ENCODE measurements at places on chromosomes 1 and 21.

DNA sequence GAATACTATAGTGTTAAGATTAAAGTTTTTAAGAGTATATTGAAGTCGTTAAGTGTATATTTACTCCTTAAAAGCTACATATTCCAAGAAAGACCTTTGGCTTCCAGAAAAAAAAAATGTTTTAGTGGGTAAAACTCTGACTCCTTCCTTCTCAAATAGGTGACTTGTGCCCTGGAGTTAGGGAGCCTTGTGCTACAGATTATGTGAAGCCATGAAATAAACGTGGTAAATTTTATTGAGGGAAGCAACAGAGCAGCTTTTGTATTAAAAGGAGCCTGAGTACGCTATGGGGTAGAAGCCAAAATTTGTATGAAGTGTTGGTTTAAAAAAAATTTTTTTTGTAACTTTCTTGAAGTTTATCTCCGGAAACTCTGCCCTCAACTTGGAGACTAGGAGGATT is 994 bp downstream of the RO60 start:
- peak; percentile 42 for DNase-seq

DNA sequence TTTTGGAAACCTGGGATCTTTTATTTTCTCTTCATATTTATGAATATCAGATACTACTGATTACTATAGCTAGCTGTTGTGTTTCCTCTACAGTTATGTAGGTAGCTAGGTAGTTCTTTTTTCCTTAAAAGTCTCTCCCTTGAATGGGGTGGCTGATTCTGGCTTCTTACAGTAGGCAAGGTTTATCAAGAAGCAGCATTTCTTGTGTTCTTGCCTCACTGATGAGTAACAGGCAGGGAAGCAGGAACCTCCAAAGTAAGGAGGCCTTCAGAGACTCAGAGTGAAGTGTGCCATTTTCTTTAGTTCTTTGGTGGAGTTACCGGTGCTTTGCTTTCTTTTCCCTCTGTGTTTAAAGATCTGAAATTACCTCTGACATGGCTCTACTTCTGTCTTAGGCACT is 56.0 kb downstream of the ZMYM4 start:
- peak; percentile 17 for DNase-seq

GRCh38 chr1:46812065-46812963 is 13.5 kb downstream of the CYP4B1 start:
- DNase-seq: no peak

GRCh38 chr1:175853681-175854080 is 110.3 kb upstream of the TNR start:
- no peak for DNase-seq

GRCh38 chr1:154751690-154752089 is 118.4 kb downstream of the KCNN3 start:
- peak; percentile 48 for DNase-seq

- DNase-seq: no peak
These were observed 370.1 kb upstream of the NR5A2 start for GRCh38 chr1:199657449-199657848.

- DNase-seq: no peak
These were observed 5.6 kb upstream of the DSCAM start for GRCh38 chr21:40852563-40852962.

DNA sequence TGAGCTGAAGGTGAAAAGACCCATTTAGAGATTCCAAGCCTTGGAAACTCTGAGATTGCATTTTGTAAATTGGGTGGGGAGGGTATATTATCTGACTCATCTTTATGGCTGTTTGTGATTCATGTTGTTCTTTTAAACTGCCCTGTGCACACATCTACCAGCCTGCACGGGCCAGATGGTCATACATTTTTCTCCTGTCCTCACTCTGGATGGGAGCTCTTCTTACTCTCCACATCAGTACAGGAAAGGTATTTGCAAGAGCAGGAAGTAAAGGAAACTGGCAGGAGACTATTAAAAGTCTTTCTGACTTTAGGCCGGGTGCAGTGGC is 14.3 kb upstream of the NMNAT2 start:
- peak; percentile 13 for DNase-seq

DNA sequence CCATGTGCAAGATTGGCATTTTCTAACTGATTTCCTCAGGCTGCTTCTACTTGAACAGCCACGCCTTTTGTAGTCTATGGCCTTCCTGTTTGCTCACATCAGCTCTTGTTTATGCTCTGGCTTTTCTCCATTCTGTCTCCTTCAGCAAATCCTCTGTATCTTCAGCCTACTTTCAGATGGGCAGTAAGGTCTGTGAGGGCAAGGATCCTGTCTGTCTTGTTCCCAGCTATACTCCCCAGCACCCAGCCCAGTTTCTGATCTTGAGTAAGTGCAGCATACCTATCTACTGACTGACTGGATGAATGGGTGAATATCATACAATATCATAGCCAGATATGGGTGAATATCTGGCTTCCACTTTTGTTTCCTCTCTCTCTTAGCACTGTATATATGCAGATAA is 438.1 kb downstream of the LMO4 start:
- DNase-seq: no peak

DNA sequence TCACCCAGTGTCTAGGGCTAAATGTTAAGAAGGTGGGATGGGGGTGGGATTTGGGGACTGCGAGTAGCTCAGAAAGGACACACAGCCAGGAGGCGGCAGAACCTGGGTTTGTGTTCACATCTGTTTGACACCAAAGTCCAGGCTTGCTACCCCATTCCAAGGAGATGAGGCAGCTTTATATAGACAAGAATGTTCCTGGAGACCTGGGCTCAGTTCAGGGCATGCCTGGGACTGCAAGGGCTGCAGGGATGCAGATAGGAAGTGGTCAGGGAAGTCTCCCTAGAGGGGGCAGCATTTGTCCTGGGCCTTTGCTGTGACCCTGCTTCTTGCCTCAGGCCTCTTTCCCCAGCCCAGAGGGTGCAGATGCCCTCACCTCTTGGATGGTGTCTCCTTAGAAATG is 16.3 kb downstream of the PADI3 start:
- peak; percentile 8 for DNase-seq

DNA sequence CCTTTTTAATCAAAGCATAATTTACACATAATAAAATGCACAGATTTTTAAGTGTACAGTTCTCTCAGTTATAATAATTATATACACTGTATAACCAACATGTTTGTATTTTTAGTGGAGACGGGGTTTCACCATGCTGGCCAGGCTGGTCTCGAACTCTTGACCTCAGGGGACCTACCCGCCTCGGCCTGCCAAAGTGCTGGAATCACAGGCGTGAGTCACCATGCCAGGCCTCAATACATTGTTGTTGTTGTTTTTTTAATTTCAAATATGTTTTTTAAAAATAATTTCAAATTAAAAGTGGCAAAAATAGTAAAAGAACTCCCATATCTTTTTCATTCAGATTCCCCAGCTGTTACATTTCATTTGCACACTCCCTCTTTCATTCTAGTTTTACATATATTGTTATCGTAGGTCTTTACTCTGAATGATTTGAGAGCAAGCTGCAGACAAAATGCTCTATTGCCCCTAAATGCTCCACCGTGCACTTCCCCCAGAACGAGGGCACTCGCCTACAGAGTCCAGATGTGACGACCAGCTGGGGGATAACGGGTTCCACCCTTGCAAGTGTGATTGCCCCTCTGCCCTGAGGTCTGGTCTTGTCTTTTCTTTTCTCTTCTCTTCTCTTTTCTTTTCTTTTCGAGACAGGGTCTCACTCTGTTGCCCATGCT is 19.2 kb upstream of the RD3 start:
- DNase-seq: no peak

DNA sequence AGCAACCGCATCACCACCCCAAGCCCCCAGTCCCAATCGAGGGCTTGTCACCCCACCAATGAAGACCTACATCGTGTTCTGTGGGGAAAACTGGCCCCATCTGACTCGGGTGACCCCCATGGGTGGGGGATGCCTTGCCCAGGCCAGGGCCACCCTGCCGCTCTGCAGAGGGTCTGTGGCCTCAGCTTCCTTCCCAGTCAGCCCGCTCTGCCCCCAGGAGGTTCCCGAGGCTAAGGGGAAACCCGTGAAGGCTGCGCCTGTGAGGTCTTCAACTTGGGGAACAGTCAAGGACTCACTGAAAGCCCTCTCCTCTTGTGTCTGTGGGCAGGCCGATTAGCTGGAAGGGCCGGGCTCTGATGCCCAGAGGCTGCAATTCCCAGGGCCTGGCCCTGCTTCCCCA is 2.0 kb downstream of the SRARP start:
- DNase-seq: no peak

DNA sequence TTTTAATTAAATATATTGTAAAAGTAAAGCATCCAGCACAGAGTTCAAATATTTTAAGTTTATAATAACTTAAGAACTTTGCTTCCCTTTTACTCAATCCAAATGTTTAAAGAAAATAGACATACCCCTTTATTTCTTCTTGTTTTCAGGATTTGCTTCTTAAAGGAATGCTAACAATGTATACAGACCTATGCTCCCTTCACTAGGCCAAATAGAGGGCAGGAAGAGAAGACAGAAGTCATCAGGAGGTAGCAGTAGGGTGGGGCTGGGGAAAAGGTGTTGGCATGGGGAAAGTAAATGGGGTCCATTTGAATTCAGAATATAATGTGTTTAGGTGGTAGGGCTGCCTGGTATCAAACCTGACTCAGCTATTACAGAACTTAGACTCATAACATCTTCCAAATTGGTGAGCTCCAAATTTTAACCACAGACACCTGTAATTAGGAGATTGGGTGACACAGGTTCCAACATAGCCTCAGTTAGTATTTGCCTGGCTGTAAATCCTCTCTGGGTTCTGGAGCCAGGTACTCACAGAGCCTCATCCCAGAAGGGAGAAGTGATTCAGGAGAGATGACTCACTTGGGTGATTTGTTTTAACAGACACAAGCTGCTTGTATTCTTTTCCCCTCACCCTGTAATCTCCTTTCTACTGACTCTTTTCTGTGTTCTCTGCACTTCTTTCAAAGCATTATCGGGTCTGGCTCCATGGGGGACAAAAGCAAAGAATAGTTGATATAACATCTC is 60.1 kb upstream of the DUSP10 start:
- DNase-seq: peak; percentile 48

GRCh38 chr1:160767395-160768294 is 28.3 kb upstream of the LY9 start:
- DNase-seq: no peak

DNA sequence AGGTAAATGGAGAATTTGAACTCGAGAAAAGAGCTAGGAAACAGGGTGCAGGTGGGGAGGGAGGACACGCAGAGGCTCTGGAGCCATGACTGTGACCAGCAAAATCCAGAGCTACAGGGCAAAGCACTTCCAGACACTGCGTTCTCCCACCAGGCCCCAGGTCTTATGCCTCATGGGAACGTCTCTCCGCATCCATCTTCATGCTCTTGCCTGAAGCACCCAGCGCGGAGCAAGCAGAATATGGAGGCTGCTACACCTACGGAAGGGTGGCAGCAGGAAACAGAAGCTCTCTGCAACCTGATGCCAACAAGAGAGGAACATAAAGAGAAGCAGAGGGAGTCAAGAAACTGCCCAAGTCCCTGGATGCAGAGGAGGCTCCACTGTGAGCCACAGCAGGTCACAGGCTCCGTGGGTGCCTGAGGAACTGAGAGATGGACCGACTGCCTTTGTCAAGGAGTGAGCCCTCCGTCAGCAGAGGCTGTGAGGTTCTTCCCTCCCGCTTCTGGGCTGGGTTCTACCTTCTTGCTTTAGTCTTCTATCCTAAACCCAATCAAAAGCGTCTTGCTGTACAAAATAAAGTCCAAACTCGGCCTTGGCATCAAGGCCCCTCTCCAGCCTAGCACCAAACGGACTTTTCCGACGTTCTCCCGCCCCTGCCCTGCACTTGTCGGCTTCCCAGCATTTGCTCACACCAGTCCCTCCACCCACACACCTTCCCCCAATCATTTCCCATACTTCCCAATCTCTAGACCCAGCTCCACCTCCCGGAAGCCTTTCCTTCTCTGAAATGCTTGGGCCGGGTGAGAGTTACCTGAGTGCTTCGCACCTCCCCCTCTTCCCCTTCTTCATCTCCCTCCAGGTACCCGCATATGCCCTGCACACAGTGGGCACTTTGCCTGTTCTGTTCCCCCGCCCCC is 930 bp downstream of the DHCR24 start:
- peak; percentile 39 for DNase-seq

DNA sequence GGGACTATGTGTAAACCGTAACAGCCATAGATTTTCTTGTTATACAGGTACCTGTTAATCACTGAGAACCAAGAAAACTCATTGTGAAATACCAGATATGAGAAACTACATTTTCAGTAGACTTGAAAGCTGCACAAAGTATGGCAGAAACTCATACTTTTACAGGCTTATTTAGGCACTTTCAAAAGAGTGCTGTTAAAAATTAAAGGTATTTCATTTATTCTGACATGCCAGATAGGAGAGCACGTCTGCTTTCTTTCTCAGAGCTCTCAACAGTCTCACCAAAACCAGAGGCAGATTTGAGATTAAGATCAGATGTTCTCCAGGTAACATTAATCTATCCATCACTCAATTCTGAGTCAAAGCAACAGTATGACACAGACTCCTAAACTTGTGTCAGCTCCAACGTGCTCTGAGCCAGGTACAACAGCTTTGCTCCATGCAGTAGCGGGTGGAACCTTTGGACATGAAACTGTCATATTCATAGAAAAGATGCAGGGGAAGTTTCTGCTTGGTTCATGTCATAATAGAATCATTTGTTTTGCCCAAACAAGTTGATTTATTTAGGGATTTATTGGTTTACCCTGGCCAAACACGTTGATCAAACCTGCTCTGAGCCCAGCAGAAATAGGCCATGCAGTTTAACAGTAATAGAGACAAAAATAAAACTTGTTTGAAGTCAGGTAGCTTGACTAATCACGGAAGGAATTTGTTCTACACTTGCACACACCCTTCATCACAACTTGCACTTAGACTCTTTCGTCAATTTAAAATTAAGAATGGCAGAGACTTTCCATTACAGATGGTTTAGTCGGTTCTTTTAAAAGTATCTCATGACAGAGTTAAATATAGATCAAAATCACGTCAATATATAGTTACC is 20.8 kb upstream of the TSNAX start:
- no peak for DNase-seq

DNA sequence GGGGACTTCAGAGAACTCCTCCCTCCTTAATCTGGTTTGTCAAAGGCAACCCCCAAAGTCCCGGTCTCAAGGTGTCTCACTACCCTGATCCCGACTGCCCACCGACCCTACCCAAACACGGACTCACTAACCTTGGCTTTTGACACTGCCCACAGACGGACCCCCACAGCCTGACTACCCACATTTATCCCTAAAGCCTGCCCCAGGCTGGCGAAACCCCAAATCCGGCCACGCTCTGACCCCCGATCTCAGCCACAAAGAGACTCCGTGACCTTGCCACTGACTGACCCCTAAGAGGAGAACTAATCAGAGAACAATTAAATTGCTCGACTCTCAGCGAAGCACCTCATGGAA is 5.2 kb downstream of the ID3 start:
- DNase-seq: no peak

DNA sequence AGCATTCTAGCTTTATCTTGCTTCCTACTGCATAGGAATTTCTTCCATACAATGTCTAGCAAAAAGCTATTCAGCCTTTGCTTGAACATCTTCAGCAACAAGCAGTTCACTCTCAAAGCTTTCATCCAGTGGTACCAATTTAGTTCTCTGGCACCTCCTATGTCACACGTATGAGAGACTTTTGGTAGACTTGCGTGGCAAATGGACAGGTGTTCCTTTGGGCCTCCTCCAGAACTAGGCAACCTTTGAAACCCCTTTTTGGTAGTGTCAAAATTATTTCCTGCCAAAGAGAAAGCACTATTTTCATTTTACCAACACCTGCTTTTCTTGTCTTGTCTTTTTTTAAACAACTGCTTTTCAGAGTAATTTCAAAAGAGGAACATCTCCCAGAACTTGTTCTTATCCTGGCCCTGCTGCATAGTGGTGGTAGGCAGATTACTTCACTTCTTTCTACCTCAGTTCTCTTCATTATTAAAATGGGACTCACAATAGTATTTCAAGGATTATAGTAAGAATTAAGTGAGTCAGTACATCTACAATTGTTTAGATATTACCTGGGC is 122.4 kb downstream of the MAST2 start:
- no peak for DNase-seq

Data from adipocyte (in vitro differentiated cells).